Breast epithelium (tissue), 4 donors: ENCODE measurements at places on chromosomes 3 and 15. TPM values are rescaled to one million over a fixed set of nuclear protein-coding genes. Genes with fewer than 3 reads are reported as not detected.

RPL29 gene
- total RNA-seq = 2,530 TPM

CPA3 gene
- 10.1 TPM for total RNA-seq

HCLS1 gene
- total RNA-seq = 37.8 TPM

INSYN1 gene
- 2.0 TPM for total RNA-seq

CADPS gene
- 0.15 TPM for total RNA-seq

GRM2 gene
- total RNA-seq = not detected

DNA sequence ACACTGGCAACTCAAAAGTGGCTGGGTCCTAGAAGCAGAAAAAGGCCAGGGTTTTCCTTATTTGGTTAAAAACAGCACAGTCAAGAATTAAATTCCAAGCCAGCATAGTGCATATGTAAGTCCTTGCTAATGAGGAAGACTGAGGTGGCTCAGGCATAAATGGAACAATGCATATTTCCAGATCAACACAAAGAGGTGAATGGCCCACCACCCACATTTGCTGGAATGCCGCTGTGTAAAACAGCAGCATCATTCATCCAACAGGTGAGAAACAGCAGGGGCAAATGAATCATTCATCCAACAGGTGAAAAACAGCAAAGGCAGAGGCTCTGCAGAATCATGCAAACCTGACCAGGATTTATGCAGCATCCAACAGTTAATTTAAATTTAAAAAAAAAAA is 32.9 kb downstream of the GPR176 start:
- DNase-seq = no peak

- DNase-seq = no peak
Observed at GRCh38 chr3:140062461-140062860, 127.5 kb downstream of the CLSTN2 start.

DNA sequence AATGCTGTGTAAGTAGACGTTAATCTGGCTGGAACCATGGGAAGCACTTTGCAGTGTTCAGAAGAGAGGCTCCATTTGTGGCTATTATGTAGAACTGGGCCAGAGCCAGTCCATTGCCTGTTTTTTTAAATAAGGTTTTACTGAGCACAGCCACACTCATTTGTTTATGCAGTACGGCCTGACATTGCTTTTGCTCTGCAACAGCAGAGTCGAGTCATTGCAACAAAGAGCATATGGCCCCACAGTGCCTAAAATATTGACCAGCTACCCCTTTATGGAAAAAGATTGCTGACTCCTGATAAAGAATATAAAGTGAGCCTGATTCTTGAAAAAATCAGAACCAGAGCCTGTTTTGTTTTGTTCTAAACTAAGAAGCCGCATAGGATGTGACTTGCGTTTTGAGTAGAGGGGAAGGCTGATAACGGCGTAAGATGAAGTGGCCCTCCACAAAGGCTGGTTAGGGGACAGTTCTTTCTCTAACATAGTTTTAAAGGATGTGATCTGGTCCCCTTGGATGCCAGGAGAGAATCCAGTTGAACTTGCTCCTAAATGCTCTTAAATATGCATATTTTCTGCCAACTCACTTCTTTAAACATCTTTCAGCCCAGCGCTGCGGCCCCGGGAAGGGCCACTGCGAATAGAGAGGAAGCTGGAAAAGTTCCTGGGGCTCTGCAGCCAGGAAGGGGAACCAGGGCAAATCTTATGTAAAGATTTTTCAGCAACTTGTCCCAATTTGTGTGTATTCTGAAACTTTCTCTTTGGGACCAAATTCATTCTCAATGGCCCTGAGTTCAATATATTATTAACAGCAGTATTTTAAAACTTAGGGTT is 64.5 kb downstream of the GLDN start:
- no peak for DNase-seq

DNA sequence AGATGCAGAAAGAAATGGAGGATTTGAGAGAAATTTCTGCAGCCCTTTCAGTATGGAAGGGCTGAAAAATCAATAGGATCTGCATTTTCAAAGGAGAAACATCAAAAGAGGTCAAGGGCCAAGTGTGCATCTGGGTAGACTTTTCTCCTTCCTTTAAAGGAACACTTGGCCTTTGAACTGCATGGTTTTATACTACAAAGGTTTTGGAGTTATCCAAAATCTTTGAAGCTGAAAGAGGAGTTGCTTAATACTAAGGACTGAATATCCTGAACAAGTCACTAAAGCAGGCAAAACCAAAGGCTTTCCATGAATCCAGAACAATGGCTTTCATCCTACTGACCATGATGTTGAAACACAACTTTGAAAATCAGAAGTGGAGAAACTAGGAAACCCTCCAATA is 553.7 kb upstream of the LMCD1 start:
- no peak for DNase-seq

DNA sequence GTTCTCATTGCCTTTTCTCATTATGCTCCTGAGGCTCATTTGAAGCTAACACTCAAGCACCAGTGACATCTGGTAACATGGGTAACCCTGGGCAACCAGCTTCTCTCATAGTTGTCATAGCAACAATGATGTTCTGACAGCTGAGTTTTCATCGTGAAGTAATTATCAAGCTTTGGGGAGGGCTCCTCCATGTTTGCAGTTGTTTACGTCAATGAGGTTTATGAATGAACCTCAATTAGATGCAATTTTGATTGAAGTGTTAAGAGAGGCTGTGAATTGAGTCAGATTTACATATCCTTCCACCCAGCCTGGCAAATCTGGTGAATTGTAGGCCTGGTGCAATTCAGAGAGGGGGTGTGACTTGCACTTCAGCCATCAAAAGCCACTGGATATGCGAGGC is 119.3 kb upstream of the CHD2 start:
- DNase-seq = no peak

DNA sequence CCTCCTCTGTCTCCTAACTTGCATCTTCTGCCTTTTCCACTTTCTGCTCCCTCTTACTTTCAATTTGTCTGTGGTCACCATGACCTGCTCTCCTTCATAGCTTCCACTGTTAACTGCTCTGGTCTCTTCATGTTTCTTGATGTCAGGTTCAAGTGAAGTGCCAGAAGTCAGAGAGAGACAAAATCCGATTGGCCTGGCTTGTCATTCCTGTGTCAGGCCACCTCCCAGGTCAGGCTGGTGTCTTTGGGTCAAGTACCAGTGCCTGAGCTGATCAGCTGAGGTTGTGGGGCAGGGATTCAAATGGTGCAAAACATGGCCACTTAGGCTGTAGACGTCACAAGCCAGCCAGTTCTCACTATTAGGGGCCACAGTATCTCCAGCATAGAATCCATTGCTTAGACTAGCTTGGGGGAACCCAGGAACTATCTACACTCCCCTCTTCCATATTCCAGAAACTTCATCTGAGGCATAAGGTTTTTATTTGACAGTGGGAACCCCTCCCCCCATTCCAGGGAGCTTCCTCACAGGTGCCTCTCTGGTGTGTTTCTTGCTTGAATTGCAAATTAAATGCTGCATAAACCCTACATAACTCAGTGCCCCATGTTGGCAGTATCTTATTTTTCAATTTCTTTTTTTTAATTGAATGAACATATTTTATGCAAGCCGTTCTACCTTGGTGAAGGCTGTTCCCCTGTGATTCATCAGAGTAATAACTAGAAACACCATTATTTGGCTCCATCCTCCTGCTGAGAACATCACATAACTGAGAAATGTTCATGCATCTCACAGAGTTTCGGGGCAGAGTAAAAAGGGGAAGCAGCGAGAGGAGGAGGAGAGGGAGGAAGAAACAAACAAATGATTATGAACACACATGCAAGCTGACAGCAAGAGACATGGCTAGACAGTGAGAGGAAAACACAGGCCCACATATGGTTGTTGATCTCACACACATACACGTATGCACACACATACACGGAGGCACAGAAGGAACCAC is 175.8 kb downstream of the TLE3 start:
- DNase-seq = no peak
